ENCODE measurements at places on chromosomes 12 and 14.

DNA sequence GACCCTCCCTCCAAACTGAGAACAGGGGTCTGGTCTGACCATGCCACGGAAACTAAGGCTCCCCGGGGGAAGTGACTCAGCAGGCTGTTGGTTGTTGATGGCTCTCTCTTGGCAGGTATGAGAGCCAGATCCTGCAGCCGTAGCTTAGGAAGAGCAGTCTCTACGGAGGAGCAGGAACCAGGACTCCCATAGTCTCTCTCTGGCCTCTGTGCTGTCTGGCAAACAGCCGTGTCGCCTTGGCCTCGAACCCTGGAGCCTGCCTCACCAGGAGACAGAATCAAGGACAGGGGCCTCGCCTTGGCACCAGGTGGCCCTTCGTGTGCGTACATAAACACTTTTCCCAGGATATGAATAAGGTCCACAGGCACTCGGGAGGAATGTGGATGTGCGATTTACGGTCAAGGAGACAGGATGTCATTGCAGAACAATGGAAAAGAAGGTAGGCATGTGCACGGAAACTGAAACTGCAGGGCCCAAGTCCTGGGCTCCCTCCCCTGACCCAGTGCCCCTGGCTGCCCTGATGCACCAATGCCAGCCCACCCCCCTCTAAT, 7.9 kb downstream of the VWF start:
- DNase-seq, result no peak

GRCh38 chr14:30808576-30808975, 65.8 kb upstream of the COCH start:
- DNase-seq, result no peak

- DNase-seq, result no peak
Observed at GRCh38 chr12:113825705-113826104, 140.4 kb downstream of the RBM19 start.

DNA sequence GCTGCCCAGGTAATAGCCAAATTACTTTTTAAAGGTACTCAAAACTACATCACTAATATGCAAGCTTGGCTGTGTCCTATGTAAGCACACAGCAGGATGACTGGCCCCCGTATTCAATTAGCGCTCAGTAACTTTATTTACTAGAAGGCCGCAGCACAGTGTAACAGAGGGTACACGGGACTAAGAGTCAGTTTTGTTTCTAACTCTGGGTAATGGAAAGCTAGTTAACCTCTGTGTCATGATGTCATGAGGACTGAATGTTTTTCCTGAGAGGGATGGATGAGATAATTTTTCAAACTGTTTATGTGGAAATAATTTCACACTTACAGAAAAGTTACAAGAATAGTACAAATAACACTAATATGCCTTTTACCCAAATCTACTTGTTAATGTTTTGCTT, 27.1 kb downstream of the GALNT4 start:
- DNase-seq, result no peak

GRCh38 chr12:87112571-87113345, 856.6 kb upstream of the MGAT4C start:
- no peak for DNase-seq

DNA sequence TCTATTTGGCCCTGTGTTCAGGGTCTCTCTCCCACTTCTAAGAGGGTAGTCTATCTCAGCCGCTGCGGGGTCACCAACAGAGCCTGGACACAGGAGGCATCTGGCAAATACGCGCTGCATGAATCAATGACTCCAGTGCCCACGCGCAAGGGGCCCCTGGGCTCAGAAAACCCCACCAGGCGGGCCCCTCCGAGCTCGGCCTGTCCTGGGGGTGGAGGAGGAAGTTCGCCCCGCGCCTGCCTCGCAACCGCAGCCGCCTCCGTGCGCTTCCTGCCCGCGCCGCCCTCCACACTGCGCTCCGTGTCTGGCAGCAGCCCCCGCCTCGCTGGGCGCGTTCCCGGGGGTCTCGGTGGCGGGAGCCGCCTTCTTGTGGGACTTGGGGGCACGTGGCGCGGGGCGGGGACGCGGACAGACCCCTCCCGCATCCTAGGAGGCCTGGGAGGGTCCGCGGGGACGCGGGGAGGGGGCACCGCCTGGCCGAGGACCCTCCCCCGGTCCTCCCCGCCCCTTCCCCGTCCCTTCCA, 811 bp upstream of the FBRSL1 start:
- DNase-seq, result no peak

DNA sequence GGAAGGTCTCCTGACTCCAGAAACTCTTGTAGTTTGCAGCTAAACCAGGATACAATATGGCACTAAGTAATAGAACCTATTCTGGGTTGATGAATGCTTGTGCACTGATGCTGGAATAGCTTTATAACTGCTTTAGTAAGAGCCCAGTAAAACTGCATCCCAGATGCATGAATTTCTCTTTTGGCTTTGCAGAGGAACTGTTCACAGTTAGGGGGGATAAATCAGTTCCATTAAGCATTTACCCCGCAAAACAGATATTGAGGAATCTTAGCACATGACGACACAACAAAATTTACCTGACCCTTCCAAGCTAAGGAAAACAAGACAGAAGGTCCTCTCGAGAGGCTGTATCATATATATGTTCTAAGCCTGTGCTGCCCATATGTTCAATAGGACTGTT, 457.4 kb downstream of the FOXG1 start:
- DNase-seq, result no peak

Measured in NCI-H1930 (cell line).